AG10803 (cell line): ENCODE measurements at places on chromosomes 3 and 15.

GRCh38 chr3:102030661-102031060 lies 181.3 kb downstream of the NFKBIZ start:
- DNase-seq: no peak

DNA sequence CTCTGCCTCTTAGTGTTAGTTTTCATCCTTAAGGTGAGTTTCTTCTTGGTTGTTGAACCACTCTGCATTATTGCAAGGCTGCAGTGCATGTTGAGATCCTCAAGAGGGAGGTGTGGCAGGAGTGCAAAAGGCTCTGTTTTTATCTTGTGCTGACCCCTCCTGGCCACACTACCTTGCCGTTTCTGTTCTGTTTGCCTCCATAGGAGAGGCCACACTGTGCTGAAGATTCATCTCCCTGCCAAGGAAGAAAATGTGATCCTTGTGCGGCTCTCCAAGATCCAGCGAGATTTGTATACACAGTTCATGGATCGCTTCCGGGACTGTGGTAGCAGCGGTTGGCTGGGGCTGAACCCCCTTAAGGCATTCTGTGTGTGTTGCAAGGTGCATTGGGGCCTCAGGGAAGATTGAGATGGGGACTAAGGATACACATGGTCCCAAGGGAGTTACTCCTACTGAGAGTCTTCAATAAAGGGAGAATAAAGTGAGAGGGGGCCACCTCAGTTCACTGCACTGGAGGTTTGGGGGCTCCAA lies 33.0 kb upstream of the TEX264 start:
- DNase-seq: peak; percentile 65

DNA sequence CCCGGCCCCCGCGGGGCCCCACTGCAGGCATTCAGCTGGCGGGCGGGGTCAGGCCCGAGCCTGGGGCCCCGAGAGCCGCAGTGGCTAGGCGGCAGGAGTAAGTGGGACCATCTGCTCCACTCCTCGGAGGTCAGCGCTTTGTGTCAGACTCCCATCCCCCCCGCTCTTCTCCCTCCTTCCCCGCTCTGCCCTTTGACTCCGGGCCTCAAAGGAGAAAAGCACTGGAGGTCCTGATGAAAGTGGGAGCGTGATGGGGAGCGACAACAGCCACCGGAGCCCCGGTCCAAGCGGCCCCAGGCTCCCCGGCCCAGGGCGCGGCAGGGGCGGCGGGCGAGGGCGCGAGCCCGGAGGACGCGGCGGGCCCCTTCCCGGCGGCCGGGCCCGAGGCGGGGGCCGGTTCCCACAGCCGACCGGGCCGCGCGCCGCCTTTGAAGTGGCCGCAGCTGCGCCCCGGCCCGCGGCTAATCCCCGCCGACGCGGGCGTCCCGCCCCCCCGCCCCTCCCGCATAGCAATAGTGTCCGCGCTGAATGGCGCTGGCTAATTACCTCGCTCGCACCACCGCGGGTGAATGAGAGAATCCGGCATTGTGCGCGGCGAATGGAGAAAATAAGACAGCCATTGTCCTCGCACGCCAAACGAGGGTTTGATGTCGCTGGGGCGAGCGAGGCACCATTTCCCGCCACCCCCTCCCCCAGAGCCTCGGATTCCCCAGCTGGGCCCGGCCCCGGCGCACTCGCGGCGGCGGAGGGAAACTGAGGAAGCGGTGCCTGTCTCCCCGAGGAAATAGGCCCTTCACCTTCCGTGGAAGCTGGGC lies 22.4 kb downstream of the IGDCC3 start:
- no peak for DNase-seq

- no peak for DNase-seq
Measured at GRCh38 chr15:52361494-52361893, 65.9 kb upstream of the MYO5C start.

GRCh38 chr3:32421991-32422859 lies 30.6 kb downstream of the CMTM7 start:
- peak; percentile 90 for DNase-seq

GRCh38 chr3:28150465-28151206 lies 90.8 kb upstream of the CMC1 start:
- DNase-seq: peak; percentile 7

DNA sequence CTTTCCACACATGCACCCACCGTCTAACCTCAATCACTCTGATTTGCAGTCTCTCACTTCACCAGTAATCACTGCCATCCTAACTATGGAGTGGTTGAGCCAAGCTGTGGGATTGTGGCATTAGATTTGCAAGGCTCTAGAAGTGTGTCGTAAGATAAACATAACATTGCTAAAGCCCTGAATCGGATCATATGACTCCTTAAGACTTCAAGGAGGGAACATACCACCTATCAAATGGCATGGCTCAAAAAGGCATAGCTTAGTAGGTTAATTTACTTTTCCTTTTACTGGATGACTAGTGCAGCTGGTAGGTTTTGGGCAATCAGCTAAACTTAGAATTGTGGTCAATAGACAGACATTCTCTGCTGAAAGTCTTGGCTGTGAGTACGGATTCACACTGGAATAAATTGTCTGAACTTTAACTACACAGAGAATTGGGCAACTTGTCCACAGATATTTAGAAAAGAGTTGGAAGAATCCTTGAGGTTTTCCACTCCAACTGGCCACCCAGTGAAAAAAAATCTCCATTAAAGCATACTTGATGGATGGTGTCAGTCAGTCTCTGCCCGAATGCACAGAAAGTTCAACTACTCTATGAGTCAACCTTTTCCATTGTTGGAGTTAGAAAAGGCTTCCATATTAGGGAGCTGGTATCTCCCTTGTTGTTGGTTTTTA lies 476.7 kb upstream of the CBLB start:
- DNase-seq: peak; percentile 100

- DNase-seq: peak; percentile 95
Measured at GRCh38 chr15:78075490-78076230, 1.9 kb downstream of the TBC1D2B start.

DNA sequence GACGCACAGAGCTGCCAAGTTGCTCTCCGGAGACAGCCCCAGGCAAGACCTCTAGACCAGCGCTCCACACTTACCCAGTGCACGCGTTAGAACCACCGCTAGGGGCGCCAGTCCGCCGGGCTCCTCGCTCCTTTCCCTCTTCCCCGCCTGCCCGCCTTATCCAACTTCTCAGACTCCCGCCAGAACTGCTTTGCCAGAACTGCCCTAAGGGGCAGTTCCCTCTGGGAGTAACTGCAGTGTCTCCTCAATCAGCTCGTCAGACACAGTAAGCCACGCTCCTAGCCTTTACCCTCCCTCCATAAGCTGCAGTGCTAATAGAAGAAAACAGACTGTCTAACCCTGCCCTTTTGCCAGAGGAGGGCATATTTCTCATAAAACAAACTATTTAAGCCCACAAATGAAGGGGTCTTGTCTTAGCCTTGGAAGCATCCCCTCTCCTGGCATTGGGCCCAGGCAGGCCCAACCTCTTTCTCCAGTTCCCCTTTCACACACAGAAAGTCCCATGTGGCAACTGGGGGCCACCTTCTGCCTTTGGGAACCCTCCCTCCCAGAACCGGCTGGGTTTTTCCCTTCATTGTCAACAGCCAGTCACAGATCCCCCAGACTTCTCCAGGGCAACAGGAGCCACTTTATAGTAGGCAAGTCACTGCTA lies 3.7 kb downstream of the BMF start:
- DNase-seq: peak; percentile 73

DNA sequence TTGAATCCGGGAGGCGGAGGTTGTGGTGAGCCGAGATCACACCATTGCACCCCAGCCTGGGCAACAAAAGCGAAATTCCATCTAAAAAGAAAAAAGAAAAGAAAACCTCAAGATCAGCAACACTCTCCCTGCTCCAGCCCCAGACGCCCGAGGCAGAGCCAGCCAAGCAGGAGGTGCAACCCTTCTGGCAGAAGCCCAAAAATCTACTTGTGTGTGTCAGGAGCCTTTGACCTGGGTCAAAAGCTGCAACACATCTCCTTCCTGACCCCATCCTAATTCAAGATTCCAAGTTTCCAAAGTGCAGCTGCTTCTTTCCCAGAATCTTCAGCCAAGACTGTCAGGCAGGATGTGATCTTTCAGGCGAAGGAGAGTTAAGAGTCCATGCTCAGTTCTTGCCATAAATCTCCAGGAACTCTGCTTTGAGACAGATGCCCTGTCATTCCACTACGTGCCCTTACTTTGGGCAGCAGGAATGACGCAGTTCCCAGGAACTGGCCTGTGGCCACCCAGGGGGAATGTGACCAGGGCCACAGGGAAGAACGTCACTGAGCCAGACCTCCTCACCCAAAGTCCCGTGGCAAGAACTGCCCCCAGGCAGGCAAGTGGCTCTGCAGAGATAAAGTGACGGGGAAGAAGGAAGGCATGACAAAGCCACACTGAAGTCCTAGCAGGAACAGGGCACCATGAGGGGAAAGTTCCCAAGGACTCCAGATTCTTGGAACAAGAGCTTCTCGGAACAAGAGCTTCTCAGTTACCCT lies 39.4 kb downstream of the SH3BP5 start:
- no peak for DNase-seq

DNA sequence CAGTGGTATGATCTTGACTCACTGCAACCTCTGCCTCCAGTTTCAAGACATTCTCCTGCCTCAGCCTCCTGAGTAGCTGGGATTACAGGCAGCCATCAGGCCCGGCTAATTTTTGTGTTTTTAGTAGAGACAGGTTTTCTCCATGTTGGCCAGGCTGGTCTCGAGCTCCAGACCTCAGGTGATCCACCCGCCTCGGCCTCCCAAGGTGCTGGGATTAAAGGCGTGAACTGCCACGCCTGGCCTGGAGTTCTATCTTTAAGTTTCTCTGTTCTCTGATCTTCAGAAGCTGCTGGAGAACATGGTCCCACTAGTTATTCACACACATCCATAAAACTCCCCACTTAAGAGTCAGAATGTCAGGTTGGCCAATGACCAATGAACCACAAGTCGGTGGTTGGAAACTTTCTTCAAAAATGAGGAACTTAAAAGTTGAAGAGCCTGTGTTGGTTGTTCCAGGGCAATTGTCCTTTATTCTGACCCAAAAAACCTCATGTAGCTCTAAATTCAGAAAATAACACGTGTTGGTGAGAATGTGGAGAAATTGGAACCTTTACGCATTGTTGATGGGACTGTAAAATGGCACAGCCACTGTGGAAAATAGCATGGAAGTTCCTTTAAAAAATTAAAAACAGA lies 55.9 kb upstream of the PIK3CB start:
- no peak for DNase-seq

DNA sequence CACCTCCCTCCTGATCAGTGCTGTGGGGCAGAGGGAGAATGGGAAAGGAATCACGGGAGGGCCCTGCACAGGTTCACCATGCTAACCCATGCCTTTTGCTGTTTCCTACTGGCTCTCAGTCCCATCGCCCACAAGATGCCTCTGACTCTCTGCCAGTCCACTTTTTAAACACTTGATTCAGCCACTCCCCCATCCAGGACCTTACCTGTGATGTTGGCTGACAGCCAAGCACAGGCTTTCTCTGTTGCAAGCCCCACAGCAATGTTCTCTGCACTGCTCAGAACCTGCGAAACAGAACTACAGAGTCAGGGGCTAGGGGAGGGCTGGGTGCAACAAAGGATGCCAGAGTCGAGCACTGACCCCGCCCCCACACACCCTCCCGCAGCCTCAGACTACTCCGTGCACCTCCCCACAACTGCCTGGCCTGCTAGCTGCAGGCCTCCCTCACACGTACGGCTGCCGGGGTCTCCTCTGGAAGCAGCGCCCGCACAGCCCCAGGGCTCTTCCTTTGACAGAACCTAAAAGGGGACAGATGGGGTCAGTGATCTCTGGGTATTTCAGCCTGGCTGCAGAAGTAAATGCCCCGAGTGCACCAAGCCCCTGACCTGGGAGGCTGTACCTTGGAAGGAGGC lies 9.1 kb downstream of the CDAN1 start:
- DNase-seq: no peak

GRCh38 chr3:152399374-152399773 lies 130.6 kb downstream of the MBNL1 start:
- DNase-seq: peak; percentile 74

DNA sequence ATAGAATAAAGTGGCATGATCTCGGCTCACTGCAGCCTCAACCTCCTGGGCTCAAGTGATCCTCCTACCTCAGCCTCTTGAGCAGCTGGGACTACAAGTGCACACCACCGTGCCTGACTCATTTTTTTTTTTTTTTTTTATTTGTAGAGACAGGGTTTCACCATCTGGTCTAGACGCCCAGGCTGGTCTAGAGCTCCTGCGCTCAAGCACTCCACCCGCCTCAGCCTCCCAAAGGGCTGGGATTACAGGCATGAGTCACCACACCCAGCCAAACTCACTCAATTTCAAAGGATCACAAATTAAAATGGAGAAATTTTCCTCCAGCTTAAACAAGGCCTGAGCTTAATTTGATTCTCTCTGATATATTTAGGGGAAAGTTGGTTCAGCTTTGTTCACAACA lies 27.3 kb upstream of the NMB start:
- DNase-seq: peak; percentile 88

- no peak for DNase-seq
Measured at GRCh38 chr15:79357566-79357965, 46.7 kb downstream of the TMED3 start.

DNA sequence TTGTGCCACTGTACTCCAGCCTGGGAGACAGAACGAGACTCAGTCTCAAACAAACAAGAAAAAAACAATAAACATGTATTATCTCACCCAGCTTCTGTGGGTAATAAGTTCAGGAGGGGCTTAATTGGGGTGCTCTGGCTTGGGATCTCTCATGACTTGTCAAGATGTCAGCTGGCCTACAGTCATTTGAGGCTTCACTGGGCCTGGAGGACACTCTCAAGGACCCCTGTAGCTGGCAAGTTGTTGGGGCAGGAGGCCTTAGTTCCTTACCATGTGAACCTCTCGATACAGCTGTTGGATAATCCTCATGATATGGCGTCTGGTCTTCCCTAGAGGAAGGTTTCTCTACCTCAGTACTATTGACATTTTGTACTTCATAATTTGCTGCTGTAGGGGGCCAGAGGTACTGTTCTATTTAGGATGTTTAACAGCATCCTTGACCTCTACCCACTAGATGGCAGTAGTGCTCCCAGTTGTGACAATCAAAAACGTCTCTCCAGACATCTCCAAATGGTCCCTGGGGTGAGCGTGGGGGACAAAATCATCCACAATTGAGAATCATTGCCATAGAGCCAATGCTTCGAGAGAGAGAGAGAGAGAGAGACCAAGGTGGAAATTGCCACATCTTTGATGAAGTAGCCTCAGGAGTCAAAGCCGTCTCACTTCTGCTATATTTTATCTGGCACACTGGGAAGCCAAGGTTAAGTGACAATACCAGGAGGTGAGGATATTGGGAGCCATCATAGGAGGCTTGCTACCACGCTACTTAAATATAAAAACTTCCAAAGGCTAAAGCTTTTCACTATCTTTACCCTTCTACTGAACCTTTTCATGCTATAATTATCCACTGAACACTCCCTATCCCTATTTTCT lies 23.9 kb upstream of the SLTM start:
- peak; percentile 53 for DNase-seq

GRCh38 chr3:81476692-81477091 lies 284.8 kb downstream of the GBE1 start:
- DNase-seq: no peak

DNA sequence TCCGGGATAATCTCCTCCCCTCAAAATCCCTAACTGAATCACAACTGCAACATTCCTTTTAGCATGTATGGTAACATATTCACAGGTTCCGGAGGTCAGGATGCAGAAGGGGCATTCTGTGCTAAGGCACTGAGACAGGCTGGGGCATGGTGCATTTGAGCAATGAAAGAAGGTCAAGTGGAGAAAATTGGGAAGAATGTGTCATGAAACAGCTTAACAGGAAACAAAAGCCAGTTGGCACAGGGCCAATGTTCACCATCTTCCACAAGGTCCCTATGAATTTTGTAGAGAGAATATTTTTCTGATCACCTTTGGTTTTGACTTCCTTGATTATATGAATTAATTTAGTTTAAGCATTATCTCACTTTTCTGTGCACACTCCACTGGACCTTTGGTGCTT lies 587.7 kb upstream of the NR2F2 start:
- no peak for DNase-seq

GRCh38 chr3:159987291-159987711 lies 1.3 kb upstream of the IL12A start:
- peak; percentile 74 for DNase-seq
